ENCODE measurements at places on chromosomes 7 and 10. TPM values are rescaled to one million over a fixed set of nuclear protein-coding genes. Genes with fewer than 3 reads are reported as not detected.

Gene POM121L12
- not detected for total RNA-seq

Gene MMD2
- total RNA-seq: not detected

Gene SLC26A4
- total RNA-seq: 0.14 TPM

Gene MRLN
- not detected for total RNA-seq

Gene CLEC2L
- total RNA-seq: 0.08 TPM

Gene KNDC1
- 0.74 TPM for total RNA-seq

Gene NPSR1
- total RNA-seq: not detected

Gene PTPRN2
- 0.69 TPM for total RNA-seq

Gene MYO3A
- not detected for total RNA-seq

Gene CAMK2B
- 0.49 TPM for total RNA-seq

Gene OR9A2
- not detected for total RNA-seq

Gene ELN
- total RNA-seq: 0.15 TPM

Gene ASB10
- total RNA-seq: not detected

Gene FAM221A
- total RNA-seq: 0.32 TPM

Gene IDI1
- 31.1 TPM for total RNA-seq

Gene SOSTDC1
- not detected for total RNA-seq

Gene SLC16A9
- total RNA-seq: 0.13 TPM

Gene CALY
- total RNA-seq: 0.74 TPM

Gene SPDYE18
- total RNA-seq: 0.14 TPM

Gene HOXA7
- total RNA-seq: 5.2 TPM

Gene ZNF12
- 11.9 TPM for total RNA-seq

Gene HGF
- total RNA-seq: 0.03 TPM

Gene PRTFDC1
- total RNA-seq: 15.3 TPM

Gene PDE6C
- not detected for total RNA-seq

Gene AFAP1L2
- 24.0 TPM for total RNA-seq

Gene MRPL43
- 96.9 TPM for total RNA-seq

Gene TMEM140
- total RNA-seq: 1.1 TPM

Gene TMEM270
- 0.17 TPM for total RNA-seq

Gene WNT8B
- total RNA-seq: not detected

Gene ZPBP
- total RNA-seq: not detected

Gene GPR158
- total RNA-seq: 0.06 TPM

Gene ADARB2
- total RNA-seq: 0.17 TPM

Gene DPP6
- total RNA-seq: not detected

All from A549 treated with AZD2906 at 1 μM for 4 hours (cell line).